SK-N-SH treated with all-trans-retinoic acid at 6 μM for 48 hours (cell line): ENCODE measurements at places on chromosomes 2 and 18.

- no peak for ATAC-seq
Measured at GRCh38 chr2:113967272-113967671, 77.4 kb downstream of the ACTR3 start.

GRCh38 chr18:50301074-50301473 is 13.6 kb upstream of the CXXC1 start:
- no peak for ATAC-seq

- ATAC-seq: no peak
Measured at GRCh38 chr2:132517386-132517785, 100.8 kb downstream of the GPR39 start.

- ATAC-seq: no peak
Measured at GRCh38 chr2:37604716-37605115, 66.7 kb downstream of the CDC42EP3 start.

- no peak for ATAC-seq
Measured at GRCh38 chr18:1048032-1048431, 143.4 kb downstream of the ADCYAP1 start.

GRCh38 chr2:12302691-12303090 is 414.0 kb upstream of the TRIB2 start:
- no peak for ATAC-seq

GRCh38 chr2:227031379-227031778 is 132.6 kb downstream of the COL4A4 start:
- ATAC-seq: no peak

DNA sequence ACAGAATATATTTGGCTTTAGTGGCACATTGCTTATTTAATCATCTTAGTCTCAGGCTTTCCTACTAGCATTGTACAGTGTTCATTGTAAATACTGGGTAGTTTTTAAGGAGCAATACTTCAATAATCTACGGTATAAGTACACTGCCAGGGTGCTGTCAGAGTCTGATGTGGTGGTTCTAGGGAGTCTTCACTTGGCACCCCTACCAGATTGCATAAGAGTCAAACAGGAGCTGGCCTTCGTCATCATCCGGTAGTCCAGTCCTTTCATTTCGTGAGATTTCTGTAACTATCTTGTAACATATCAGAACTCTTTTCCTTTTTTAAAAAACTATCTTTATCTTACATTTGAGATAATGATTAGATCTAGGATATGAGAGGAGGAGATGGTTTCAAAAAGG is 91.1 kb downstream of the ZNF532 start:
- no peak for ATAC-seq
